ENCODE measurements at places on chromosomes 16 and 17.

GRCh38 chr16:14181371-14182050 is 110.4 kb downstream of the MRTFB start:
- DNase-seq = no peak

- DNase-seq = no peak
These were observed 208.2 kb downstream of the FTO start for GRCh38 chr16:53912155-53912554.

DNA sequence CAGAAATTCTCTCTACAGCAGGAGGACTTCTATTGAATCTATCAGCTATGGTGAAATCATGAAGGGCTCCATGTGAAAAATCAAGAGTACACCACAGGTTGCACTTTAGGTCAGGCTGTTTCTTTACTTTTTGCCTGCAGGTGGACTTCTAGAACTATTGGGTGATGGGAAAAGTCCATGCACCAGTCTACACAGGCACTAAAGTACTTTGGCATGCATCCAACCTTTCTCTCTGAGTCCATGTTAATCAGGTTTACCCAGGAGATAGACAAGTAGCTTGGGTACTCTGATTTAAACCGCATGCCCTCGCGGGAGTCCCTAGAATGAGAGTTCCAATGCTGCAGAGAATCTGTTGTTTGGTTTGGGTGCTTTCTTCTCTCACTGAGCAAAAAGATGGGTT is 9.1 kb upstream of the ANKFN1 start:
- DNase-seq = no peak

DNA sequence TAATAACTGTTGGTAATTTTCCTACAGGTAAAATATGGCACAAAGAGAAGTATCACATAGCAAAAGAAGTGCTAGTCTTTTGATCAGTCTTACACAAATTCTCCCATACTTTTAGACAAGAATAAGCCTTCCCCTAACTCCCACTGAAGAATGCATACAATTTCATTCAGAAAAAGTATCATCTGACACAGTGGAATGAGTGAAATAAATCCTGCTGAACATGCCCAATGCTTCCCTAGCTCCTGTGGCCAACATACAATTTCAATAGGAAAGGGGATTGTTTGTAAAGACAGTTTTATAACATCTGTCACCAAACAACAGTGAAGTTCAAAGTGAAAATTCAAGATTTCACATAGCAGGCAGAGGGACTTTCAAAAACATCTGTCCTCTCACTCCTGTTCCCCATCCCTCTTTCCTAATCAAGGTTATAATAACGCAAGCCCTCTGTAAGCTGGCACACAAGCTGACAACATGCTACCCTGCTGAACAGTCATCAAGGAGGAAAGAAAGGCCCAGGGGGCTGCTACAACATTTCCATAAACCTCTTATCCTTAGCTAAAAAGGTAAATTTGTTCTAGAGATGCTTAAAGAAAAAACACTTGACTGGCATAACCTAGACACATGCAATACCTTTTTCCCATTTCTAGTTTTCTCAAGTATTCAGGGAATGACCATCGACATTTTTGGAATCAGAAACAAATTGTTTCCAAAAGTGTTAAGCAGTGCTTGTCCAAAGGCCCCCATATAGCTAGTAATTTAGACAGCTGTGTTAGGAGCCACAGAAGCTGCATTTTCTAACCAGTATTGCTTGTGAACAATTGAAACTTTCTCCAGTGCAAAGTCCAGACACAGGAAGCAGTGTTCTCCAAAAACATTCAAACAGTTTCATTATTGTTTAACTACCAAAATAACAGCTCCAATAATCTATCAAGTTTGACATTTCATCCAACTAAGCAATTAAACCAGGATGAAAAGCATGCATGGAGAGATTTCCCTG is 11.5 kb upstream of the RFFL start:
- DNase-seq = no peak

DNA sequence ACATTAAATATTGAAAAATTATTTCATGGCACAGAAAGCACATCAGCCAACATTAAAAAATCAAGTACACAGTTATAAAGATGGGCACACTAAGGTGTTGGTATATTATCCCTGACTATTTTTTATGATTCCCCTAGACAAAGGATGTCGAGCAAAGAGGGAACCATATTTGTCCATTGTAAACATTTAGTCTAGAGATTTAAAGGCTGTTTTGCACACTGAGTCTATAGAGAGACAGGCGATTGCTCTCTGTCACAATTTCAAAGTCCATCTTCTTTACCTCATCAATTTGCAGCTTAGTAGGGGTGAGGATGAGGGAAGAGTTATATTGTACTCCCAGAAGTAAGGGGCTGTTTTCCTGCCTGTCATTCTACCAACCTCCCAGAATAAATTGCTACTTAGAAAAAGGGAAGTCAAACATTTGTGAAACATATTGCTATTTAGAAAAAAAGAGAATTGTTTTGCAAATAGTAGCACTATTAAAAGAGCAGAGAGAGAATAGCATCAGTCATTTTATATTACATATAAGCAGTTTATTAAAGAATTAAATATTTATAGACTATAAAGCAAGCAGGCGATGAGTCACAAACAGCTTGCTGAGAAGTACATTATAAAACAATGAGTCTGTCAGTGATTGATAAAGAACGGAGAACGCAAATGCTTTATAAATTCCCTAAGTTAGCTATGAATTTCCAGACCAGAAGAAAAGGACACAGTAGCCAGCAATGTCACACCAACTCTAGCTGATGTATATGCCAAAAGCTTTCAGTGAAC is 270.6 kb upstream of the PMFBP1 start:
- no peak for DNase-seq

GRCh38 chr16:1265826-1266225 is 10.0 kb downstream of the TPSD1 start:
- no peak for DNase-seq

- no peak for DNase-seq
These were observed 2.3 kb upstream of the KCNJ16 start for GRCh38 chr17:70072546-70073309.

- DNase-seq = no peak
These were observed 37.1 kb downstream of the AP1G1 start for GRCh38 chr16:71771571-71771970.

GRCh38 chr17:65627891-65628643 is 66.6 kb upstream of the AXIN2 start:
- no peak for DNase-seq

GRCh38 chr17:65130832-65131231 is 6.3 kb upstream of the RGS9 start:
- no peak for DNase-seq

DNA sequence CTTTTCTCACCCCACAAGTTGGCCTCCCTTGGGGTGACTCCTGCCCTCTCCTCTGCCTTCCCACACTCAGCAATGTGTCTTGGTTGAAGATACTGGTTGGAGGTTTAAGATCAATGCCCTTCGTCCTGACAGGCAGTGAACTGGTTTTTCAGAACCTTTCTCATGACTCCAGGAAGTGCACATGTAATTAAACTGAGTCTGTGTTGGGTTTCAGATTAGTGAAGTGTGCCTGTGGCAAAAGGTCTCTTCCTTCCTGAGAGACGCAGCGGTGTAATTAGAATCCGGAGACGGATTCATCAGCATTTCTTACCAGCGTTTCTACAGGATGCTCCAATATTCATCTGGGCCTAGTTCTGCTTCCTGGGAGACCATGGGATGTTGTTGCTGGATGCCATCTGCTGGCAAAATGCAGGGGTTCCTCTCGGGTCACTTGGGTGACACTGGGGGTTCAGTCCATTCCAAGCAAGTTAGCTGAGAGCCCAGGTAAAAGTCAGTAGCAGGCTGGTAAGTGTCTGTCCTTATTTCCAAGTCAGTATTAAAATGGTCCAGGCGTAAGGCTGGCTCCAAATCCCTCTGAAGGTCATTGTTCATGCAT is 233.3 kb downstream of the XYLT1 start:
- no peak for DNase-seq

GRCh38 chr16:11535494-11535893 is 51.2 kb downstream of the LITAF start:
- no peak for DNase-seq

DNA sequence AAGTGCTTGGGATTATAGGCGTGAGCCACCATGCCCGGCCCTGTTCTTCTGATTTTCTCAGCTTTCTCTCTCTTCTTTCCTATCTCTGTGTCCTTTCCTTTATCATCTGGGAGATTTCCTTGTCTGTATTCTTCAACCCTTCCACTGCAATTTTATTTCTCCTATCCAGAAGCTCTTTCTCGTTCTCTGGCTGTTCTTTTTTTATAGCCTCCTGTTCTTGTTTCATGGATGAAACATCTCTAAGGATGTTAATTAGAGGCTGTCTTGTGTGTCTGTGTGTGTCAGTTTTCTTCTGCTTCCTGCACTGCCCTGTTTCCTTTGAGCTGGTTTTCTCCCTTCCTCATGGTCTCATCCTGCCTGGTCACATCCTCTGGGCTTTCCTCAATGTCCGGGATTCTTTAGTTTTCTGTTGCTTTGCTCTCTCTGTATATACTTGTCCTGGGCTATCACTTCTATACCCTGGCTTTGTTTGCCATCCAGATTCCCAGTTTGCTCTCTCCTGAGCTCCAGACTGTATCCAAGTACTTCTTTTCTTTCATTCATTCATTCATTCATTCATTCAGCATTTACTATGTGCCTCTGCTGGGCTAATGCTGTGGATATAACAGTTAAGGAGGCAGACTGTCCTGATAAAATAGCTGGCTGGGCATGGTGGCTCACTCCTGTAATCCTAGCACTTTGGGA is 2.5 kb downstream of the LAT start:
- DNase-seq = no peak

- DNase-seq = peak; percentile 60
These were observed 17.7 kb downstream of the CCL17 start for GRCh38 chr16:57422026-57422944.

GRCh38 chr17:78132767-78133178 is 2.2 kb downstream of the TMC8 start:
- no peak for DNase-seq

DNA sequence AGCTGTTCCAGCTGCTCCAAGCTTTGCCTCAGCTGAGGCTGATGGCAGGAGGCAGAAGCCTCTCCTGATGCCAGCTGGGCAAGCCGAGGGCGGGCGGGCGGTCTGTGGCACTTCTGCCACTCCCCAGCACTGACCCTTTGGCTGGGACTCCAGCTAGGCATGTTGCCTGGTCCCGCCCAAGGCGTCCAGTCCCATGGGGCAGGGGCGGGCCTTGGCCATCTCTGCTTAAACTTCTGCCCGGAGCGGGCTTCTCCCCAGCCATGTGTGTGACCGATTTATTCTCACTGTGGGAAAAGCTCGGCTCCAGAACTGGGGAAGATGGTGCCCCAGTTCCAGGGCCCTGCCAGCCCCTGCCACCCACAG is 349.1 kb downstream of the SEC14L1 start:
- no peak for DNase-seq

- no peak for DNase-seq
These were observed 56.3 kb downstream of the ARHGAP27 start for GRCh38 chr17:45376171-45377005.

DNA sequence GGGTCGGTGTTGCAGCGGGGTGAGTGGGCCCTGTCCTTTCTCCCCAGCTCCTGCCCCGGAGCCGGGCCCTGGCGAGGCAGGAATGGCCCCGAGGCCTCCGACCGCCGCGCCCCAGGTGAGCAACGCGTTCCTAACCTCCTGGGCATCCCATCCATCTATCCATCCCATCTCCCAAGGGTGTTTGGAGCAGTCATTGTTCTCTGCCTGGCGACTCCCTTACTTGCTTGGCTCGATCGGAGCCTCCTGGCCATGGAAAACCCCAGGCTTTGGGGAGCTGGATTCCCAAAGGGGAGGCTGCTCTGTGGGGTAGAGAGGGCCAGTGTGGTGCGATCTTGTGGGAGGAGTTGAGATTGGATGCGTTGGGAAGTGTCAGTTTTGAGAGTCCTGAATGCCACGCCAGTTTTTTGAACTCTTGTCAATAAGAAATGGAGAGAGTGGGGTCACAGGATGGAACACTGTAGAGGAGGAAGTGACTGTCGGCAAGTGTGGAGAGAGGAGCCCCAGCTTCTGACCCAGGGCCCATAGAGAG is 684 bp downstream of the ZFP90 start:
- peak; percentile 65 for DNase-seq

DNA sequence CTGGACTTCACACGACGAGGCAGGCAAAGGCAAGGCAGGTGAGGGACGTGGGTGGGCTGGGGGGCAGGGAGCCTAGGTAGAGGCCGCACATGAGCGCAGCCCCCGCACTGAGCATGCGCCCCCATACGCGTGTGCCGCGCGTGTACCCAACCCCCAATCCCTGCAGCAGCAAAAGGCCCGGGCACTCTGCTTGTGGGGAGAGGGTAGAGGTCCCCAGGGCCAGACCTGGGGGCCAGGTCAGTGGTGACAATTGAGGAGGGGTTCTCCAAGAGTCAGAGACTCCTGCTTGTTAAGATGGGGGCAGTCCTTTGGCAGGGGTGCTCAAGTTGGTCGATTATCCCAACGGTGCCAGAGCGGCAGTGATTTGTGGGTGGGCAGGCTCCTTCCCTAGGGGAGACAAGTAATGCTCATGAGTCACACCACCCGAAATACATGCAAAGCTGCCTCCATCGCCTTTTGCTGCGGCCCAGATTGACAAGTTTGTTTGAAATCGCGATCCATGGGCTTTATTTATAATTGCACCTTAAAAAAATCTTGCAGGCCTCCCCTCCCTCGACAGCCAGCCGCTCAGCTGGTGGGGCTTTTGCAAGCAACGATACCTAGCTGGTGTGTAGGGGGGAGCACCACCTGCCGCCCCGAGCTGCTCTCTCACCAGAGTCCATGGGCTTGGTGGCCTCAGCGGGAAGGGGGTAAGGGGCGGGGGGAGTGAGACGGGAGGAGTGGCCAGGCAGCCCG is 1.1 kb upstream of the GIT1 start:
- DNase-seq = no peak

DNA sequence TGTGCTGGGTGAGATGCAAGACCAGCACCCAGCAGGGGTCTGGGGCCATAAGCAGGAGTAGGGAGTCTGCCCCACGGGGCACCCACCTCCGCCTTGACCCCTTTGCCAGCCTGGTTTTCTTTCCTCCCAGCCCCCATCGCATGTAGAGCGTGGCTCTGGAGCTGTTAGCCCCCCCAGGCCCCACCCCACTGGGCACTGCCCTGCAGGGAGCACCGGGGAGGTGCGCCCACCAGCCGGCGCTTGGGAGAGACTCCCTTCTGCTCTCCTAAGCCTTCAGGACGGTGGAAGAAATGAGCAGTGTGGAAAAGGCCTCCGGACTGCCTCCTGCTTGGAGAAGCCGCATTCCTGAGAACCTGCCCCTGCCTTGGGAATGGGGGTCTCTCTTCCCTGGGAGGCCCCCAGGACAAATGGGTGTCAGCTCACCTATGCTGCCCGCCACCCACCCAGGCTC is 186.2 kb downstream of the IRF8 start:
- DNase-seq = no peak

- no peak for DNase-seq
These were observed at the start of gene CCDC57 for GRCh38 chr17:82212331-82213250. Gene CCDC57 (minus strand): TSS chr17:82212842. CDS start chr17:82201944, 10,898 bp downstream.

GRCh38 chr17:76579281-76579680 is 6.4 kb downstream of the ST6GALNAC2 start:
- no peak for DNase-seq

DNA sequence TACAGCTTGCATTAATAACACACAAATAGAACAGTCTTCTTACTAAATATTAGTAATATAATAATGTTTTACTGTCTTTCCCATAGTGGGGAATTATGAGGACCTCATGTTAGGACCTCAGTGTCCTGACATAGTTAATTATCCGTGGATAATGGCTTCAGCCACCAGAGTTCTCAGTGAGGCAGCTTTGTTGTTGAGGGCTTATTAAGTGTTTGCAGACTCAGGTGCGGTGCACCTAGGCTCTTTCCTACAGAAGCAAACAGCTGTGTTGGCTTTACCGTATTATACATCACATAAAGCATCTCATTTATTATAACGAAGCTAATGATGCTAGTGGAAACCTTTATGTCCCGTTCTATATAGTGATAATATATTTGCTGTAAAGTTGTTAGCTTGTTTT is 246.7 kb downstream of the FTO start:
- DNase-seq = no peak
